ENCODE measurements at places on chromosomes 12 and 14. TPM values are rescaled to one million over a fixed set of nuclear protein-coding genes. Genes with fewer than 3 reads are reported as not detected.

C12orf54 gene
- total RNA-seq: not detected

SYT10 gene
- 0.15 TPM for total RNA-seq

ADSS1 gene
- 2.9 TPM for total RNA-seq

FAM90A1 gene
- total RNA-seq: 0.61 TPM

KLRD1 gene
- not detected for total RNA-seq

ESR2 gene
- 0.15 TPM for total RNA-seq

POTEM gene
- total RNA-seq: 1.9 TPM

MYO1H gene
- not detected for total RNA-seq

TAS2R7 gene
- total RNA-seq: not detected

LTB4R gene
- 10.5 TPM for total RNA-seq

TAS2R13 gene
- total RNA-seq: 0.24 TPM

AICDA gene
- total RNA-seq: not detected

ZNF605 gene
- total RNA-seq: 6.3 TPM

ATF1 gene
- 73.9 TPM for total RNA-seq

SLC5A8 gene
- not detected for total RNA-seq

LPAR5 gene
- total RNA-seq: 0.40 TPM

SGPP1 gene
- 6.3 TPM for total RNA-seq

SLC25A21 gene
- 0.82 TPM for total RNA-seq

ZFHX2 gene
- 0.26 TPM for total RNA-seq

FGD4 gene
- total RNA-seq: 8.1 TPM

All from A375 (cell line).